ENCODE measurements at places on chromosomes 5 and 9.

- DNase-seq = no peak
Measured at GRCh38 chr9:109033941-109034700, 20.8 kb upstream of the CTNNAL1 start.

DNA sequence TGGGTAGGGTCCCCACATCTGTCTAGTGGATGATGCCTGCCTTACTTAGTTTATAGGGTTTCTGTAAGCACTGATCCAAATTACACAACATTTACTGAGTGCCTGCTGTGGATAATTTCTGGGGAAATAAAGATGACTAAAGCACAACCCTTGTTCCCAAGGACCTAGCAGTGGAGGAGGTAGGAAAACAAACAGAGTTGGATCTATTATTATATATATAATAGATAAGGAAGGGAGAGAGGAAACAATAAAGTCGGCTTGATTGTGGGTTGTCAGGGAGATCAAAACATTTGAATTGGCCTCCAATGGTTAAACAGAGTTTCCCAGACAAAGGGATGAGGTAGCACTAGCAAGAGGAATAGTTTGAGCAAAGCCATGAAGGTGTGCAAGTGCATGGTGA, 14.0 kb downstream of the IL33 start:
- DNase-seq = no peak

- DNase-seq = peak; percentile 77
Measured at GRCh38 chr5:65907135-65907534, 19.2 kb upstream of the ERBIN start.

DNA sequence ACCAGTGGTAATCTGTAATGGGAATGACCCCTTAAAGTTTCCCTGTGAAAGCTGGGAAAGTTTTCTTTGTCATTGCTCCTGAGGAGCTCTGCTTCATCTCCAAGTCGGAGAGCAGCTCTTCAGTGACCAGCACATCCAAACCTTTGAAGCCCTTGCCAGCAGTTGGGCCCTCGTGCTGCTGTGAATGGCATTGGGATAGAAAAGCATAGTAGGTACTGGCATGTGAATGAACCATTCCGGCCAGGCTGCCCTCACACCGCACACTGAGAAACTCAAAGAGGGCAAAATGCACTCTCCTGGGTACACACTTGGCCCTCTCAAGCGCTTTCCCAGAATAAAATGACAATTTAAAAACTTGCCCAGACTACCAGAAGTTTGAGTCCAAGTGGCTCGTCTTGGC, 1135.0 kb upstream of the WWC1 start:
- no peak for DNase-seq

DNA sequence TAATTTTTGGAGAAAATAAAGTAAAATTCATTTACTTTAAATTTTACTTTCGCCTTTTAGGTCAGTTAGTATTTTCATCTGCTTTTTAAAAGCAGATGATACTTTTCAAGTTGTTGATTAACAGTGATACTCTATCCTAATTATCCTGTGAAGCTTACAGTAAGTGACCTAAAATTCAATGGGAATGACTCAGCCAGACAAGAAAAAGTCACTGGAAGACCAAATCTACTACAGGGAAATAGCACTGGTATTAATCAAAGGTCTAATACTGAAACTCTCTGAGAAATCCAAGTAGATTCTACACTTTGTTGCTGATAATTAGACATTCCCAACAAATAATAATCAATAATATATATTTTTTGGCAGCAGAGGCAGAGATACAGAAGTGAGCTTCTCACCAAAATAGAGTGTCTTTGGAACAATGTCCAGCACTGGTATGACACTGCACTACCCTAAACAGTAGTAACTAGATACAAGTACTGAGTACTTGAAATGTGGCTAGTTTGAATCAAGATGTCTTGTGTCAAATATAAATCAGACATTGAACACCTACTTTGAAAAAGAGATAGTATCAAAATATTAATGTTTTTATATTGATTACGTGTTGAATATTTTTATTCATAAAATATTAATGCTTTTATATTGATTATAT, 22.8 kb upstream of the ELL2 start:
- peak; percentile 42 for DNase-seq

DNA sequence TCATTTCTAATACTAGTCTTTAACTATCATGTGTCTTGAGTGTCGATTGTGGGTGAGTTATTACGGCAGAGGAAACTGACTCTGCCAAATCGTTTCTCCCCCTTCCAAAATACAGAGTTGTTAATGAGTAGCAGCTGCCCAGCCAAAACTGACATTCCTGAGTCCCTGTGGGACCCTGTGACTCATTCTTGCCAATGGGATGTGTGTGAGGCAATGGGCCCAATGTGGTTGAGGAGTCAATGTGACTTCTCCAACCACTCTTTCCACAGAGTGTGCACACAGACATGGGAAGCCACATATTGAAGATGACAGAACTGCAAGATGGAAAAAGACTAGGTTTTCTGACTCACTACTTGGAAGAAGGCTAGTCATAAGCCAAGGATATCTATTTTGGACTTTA, 434.7 kb downstream of the DTWD2 start:
- no peak for DNase-seq

GRCh38 chr5:169302491-169303118, 1.7 kb upstream of the SLIT3 start:
- DNase-seq = peak; percentile 87

GRCh38 chr9:126927419-126927818, 12.8 kb downstream of the RALGPS1 start:
- no peak for DNase-seq

DNA sequence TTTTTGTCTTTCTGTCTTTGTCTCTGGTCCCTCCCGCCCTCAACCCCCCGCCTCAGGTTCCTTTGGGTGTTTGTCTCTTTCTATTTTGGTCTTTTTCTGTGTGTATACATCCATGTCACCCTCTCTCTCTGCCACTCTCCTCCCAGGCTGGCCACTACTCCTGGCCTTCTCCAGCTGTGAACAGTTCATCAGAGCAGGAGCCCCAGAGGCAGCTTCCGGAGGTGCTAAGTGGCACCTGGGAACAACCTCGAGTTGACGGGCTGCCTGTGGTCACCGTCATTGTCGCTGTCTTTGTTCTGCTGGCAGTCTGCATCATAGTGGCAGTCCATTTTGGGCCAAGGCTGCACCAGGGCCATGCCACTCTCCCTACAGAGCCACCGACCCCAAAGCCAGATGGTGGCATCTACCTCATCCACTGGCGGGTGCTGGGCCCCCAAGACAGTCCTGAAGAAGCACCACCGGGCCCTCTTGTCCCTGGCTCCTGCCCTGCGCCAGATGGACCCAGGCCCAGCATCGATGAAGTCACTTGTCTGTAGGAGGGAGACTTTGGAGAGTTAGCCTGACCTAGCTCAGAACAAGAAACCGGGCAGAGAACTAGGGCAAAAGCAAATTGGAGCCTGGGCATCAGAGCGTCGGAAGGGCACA, 1.7 kb downstream of the SMIM33 start:
- DNase-seq = no peak

- DNase-seq = no peak
Measured at GRCh38 chr9:68955330-68955729, 58.6 kb downstream of the PRKACG start.

- DNase-seq = no peak
Measured at GRCh38 chr5:137466889-137467288, 32.2 kb downstream of the SPOCK1 start.

DNA sequence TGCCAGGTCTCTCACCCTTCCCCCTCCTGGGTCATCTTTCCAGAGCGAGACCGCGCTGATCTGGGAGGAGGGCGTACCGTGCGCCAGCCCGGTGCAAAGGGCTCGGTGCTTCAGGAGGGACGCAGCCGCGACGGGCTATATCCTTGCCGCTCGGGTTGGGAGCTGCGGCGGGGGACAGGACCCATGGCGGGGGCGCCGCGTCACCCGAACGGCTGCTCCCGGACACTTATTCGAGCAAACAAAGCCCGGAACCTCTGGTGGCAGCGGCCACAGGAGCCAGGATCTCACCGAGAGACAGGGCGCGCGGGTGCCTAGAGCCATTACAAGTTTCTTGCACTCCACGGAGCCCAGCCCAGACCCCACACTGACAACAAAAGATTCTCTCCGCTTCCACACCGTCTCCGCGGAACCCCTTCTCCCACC, 1.3 kb downstream of the SEMA6A start:
- peak; percentile 22 for DNase-seq

DNA sequence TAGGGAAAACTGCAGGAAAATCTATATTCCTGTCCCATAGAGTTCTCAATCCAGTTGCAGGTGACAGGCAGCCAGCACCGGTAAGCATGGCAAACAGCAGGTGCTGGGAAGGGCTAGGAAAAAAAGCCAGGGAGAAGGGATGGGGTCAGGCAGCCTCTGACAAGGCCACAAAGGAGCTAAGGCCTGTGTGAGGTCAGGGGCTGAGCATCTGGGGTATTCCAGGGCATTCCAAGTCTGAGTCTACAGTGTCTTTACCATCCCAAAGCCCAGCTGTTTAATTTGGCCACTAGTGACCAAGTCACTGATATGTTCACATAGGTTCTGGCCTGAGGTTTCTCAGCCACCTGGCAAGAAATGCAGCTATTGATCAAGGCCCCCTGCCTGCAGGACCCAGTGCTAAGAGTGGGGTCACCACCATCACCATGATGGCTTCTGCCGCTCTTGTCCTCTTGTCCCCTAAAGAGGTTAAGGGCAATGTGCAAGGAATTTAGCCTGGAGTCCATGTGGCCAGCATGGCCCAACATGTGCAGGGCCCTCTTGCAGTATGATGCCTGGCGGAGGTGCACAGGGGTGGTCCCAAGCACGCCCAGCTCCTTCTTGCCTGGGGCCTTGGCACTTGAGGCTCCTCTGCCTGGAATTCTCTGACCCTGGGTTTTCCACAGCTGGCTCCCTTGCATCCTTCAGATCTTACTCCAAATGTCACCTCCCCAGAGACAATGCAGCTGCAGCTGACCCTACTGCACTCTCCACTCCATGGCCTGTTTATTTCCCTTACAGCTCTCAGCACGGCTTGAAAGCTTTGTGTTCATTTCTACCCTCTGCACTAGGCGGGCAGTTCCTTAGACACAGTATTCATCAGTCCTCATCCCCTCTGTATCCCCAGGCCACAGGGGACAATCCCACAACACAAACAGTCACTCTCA, 213.1 kb downstream of the MSX2 start:
- DNase-seq = no peak

GRCh38 chr5:147404706-147405105, 105.2 kb downstream of the DPYSL3 start:
- no peak for DNase-seq

- DNase-seq = no peak
Measured at GRCh38 chr9:127087836-127088235, 34.6 kb downstream of the ANGPTL2 start.

GRCh38 chr5:177099422-177100093, 12.8 kb downstream of the FGFR4 start:
- DNase-seq = no peak

DNA sequence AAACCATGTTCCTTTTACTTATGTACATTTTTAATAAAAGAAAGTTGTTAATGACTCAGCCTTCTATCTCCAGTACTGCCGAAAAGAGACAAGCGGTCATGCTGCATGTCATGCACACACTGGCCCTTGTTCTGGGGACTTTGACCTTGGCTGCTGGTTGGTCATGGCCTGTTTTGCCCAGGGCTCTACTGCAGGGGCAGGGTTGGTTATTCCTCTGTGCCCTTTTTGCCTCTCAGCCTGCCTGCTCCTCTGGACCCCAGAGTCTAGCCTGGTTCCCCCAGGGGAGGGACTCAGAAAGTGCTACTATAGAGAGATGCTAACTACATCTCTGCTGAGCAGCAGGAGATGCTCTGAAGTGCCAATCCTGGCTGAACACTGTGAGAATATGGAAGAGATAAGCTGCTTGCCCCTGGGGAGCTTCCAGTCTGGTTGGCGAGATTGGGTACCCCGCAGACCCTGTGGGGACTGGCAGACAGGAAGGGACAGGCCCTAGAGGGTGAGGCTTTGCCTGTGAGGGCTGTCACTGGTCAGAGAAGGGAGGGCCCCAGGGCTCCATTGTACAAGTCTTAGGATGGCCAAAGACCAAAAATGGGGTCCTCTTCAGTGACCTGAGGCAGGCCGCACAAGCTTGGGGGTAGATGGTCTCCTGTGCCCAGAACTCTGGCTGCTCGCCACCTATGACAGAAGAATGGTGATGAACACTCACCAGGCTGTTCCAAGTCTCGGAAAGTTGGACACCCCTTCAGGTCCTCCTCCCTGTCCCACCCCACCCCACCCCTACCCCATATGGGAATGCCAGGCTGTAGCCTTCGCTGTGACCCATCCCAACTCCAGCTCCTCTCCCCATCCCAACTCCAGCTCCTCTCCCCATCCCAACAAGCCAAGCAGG, 14.3 kb downstream of the IRF1 start:
- DNase-seq = no peak

DNA sequence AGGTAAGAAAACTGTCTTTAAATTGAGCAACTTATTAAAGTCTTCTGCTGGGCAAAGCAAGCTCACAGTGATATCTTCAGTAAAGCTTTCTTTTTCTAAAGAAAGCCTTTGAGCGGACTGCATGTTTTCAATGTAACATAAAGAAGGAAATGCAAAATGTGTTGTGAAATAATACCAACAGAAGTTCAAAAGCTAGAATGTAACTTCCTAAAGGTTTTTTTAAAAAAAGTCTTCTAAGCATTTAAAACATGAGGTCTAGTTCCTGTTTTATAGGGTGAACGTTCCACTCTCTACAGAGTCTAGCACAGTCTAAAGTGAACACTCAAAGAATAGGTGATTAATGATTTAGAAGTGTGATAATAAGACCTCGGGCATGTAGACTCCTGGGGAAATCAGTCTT, 62.9 kb downstream of the DENND1A start:
- no peak for DNase-seq

- DNase-seq = no peak
Measured at GRCh38 chr5:107499237-107499636, 171.5 kb downstream of the EFNA5 start.

- DNase-seq = no peak
Measured at GRCh38 chr9:98215821-98216220, 23.4 kb upstream of the CORO2A start.

- no peak for DNase-seq
Measured at GRCh38 chr5:139132515-139132914, 65.7 kb downstream of the SIL1 start.

GRCh38 chr9:100083448-100084127, 15.2 kb downstream of the ERP44 start:
- DNase-seq = no peak

GRCh38 chr9:84296146-84296843, 44.3 kb downstream of the SLC28A3 start:
- DNase-seq = peak; percentile 85

- DNase-seq = no peak
Measured at GRCh38 chr5:109898269-109899162, 208.8 kb downstream of the MAN2A1 start.

DNA sequence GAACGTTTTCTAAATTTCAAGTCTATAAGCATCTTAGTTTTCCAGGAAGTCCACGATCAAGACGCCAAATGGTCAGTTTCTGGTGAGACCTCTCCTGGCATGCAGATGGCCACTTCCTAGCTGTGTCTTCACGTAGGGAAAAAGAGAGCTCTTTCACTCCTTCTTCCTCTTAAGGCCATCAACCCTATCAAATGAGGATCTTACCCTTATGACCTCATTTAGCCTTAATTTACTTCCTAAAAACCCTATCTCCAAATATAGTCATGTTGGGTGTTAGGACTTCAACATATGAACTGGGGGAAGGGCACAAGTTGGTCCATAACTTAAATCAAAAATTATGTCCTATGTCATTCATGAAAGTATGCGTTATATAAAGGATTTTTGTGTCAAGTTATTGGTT, 229.5 kb downstream of the ARL15 start:
- DNase-seq = no peak
